Stimulated activated CD8-positive, alpha-beta memory T cell treated with anti-CD3 and anti-CD28 coated beads, Interleukin-12 subunit alpha, Interleukin-12 subunit beta, amount 100 ng/mL, for 1 hour (primary cell): ENCODE measurements at places on chromosomes 3 and 15.
A peak's percentile ranks its signal among the peaks of the same experiment; 100 is the strongest.

DNA sequence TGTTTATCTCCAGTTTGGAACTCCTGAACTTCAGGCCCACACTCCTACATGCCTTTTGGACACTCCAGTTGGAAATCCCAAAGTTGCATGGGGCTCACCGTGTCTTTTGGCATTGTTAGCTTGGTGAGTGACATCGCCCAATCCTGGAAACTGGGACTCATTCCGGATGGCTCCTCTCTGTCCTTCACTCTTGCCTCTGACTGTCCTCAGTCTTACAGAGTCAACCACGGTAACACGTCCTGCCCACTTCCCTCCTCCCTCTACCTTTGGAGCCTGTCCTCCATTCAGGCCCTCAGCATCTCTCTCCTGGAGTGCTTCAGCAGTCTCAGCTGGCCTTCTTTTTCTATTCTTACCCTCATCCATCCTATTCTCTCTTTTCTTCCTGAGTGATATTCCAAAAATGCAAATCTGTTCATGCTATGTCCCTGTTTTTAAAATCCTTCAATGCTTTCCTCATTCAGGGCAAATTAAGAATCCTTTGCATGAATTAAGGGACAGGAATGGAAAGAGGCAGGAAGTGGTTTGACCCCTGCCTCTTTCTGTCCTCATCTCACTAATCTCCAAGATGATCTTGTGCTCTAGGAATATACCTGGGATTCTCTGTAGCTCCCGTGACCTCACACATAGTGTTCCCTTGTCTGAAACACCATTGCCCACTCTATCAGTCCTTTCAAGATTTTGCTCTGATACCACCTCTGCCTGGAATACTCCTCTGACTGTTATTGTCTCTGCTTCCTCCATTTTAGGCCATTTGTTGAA, 42.5 kb downstream of the LPP start:
- no peak for DNase-seq

GRCh38 chr3:4850211-4850927, 128.9 kb upstream of the BHLHE40 start:
- DNase-seq = no peak

DNA sequence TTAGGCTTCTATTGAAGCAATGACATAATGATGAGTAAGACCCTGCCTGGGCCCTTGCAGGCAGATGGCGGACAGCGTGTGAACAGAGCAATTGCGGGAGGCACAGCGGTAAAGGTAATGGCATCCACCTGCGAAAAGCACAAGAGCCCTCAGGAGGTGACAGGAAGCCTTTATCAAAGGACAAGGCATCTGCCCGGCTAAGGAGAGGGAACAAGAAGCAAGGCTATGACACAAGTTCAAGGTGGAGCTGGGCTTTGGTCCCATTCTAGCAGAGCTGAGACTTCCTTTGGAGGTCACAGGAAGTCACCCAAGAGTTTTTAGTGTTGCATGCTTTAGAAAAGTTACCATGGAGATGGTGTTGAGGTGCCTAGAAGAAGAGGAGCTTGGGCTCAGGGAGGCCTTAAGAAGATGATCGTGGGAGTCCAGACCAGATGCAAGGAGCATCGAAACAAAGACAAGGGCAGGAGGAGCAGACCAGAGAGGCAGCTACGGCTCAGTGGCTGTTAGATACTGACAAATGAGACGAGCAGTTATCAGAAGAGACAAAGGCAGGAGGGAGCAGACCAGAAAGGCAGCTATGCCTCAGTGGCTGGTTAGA, 34.5 kb downstream of the OSBPL10 start:
- no peak for DNase-seq

GRCh38 chr15:101501703-101502373, 12.3 kb upstream of the PCSK6 start:
- peak; percentile 12 for DNase-seq

GRCh38 chr3:106345353-106346027, 476.7 kb upstream of the CBLB start:
- no peak for DNase-seq

- no peak for DNase-seq
Observed at GRCh38 chr3:180959691-180960090, 29.8 kb downstream of the DNAJC19 start.

DNA sequence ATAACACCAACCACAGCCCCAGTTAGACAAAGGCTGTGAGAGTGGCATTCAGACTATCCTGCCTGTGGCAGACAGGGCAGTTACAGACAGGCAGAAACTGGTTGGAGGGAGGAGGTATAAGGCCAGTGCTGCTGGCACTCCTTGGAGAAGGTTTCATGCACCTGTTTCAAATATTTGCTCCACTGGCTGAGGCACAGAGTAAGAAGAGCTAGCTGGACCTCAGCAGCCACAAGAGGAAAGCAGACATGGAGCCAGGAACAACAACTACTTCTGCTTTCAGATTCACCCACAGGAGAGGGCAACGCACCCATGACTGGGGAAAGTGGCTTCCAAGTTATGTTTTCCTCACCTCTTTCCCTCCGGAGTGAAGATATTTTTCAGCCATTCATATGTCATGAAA, 11.5 kb upstream of the PRKAR2A start:
- no peak for DNase-seq

DNA sequence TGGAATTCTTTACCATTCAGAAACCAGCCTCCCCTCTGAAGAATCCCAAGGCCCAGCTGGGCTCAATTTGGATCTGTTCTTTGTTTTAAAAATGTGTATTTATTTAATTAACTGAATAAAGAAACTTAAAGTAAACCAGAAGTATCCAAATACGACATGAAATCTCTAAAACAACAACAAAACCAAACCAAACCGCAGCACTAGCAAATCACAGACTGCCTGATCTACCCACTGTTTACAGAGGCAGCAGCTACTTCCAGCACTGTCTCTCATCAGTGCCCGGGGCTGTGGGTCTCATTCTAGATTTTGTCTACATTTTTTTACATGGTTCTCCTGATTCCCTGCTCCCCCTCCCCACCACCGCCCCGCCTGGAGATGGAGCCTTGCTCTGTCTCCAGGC, 2.3 kb downstream of the FLNB start:
- DNase-seq = no peak

DNA sequence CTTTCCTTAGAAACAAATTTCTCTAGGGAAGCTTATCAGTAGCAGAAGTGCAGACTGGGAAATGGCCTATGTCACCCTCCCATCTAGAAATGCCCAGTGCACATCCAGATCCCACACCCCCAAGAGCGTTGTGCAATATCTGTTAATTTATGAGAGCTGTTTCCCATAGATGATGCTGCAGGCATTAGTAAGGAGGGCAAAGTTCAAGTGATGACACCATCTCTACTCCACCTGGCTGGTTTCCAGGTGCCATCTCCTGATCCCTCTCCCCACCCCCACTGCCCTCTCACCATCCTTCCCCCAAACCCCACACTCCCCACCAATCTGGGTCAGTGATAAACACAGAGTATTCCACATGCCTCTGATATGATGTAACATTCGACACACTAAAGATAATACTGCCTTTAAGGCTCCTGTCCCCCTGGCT, 39.4 kb downstream of the AGTR1 start:
- DNase-seq = no peak

GRCh38 chr3:64375737-64376136, 150.5 kb upstream of the PRICKLE2 start:
- DNase-seq = no peak

DNA sequence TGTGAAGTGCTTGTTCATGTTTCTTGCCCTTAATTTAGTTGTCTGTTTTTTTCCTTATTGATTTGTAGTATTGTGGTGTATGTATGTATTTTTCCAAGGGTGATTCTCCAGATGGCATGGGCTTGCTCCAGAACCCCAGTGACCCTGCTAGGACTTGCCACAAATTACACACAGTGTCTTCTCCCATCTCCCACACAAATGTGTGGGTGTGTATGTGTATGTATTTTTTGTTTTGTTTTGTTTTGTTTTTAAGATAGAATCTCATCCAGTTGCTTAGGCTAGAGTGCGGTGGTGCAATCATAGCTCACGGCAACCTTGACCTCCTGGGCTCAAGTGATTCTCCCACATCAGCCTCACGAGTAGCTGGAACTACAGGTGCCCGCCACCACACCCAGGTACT, 36.2 kb upstream of the ARID3B start:
- DNase-seq = no peak

DNA sequence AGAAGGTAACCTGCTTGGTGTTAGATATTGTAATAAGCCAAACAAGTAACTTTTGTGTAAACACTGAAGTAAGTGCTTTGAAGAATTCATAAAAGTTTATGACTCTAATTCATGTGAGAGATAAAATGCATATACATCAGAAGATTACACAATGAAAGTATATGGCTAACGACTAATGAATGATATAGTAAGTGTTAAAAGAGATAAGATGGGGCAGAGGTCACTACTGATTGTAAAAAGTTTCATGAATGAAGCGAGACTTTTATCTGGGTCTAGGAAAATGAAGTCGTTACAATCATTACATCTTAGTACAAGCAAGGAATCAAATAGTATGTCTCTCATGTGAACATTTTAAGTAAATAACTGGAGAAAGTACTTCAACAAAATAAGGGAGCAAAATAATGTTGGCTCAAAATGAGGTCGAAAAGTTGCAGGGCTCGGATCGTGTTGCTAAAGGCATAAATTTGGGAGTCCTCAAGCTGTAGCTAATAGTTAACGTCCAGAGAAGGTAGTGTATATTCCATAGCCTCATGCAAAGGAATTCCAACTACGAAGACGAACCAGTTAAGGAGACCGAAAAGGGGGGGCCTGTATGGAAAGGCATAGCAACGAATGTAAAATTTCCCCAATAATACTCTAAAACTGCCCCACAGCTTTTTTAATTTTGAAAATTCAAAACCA, 984 bp upstream of the DUT start:
- no peak for DNase-seq

- DNase-seq = no peak
Observed at GRCh38 chr3:53804697-53805462, 41.3 kb downstream of the CHDH start.

- no peak for DNase-seq
Observed at GRCh38 chr3:195813916-195814640, 2.3 kb upstream of the MUC4 start.

- DNase-seq = no peak
Observed at GRCh38 chr3:179872842-179873241, 163.9 kb downstream of the PEX5L start.

DNA sequence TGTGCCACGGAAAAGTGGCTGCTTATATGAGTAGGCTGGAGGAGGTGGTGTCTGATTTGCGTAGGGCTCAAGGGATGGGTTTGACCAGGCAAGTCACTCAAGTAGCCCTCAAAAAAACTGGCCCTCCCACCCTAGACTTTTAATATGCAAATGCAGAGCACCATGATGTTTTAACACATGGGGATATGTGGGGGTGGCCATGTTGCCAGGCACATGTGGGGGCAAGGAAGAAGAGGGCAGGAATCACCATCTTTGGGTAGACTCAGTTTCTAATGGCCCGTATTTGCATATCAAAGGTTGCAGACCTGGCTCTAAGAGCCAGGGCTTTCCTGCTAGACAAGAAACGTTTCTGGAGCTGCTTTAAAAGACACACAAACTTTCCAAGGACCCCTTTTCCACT, 307.2 kb upstream of the NDN start:
- no peak for DNase-seq

GRCh38 chr3:193783166-193783896, 190.3 kb downstream of the OPA1 start:
- DNase-seq = no peak

- DNase-seq = no peak
Observed at GRCh38 chr15:62141643-62142588, 23.2 kb downstream of the C2CD4B start.

DNA sequence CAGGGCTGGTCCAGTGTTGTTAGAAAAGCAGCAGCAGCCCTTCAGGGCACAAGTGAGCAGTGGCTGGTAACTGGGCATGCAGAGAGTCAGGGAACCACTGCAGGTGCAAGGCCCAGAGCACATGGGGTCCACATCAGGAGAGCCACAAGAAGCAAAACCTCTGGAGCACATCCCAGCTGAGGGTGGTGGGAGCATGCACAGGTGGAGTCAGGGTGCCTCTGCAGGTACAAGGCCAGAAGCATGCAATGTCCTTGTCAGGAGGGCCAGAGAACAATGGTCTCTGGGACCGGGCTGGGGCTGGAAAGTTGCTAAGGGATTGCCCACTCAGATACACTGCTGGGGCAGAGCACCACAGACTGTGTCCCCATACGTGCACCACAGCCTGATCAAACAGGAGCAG, 226.1 kb upstream of the UBE2E2 start:
- no peak for DNase-seq

DNA sequence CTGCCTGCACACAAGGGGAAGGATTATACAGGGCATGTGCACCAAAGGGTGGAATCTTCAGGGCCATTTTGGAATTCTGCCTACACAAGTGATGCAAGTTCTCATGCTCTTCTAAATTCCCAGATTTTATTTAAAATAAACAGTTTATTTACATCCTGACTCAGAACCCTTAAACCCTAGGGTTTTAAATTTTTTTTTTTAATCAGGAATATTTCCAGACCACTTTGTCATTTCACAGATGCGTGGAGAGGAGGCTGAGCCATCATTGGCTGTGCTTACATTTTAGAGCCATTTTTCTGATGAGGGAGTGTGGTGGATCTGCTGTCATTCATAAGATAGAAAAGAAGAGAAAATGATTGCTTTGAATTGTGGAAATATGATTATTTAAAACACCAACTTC, 65.2 kb upstream of the MNS1 start:
- no peak for DNase-seq

GRCh38 chr3:152595975-152596821, 238.7 kb upstream of the P2RY1 start:
- no peak for DNase-seq

- no peak for DNase-seq
Observed at GRCh38 chr3:30505866-30506520, 100.4 kb upstream of the TGFBR2 start.

- no peak for DNase-seq
Observed at GRCh38 chr3:96209699-96210098, 604.7 kb upstream of the EPHA6 start.

- no peak for DNase-seq
Observed at GRCh38 chr15:77033729-77034671, 36.9 kb downstream of the TSPAN3 start.

GRCh38 chr15:88956906-88957305, 43.7 kb upstream of the MFGE8 start:
- no peak for DNase-seq

- no peak for DNase-seq
Observed at GRCh38 chr3:49718858-49719213, 648 bp downstream of the AMIGO3 start.

GRCh38 chr3:122076491-122077292, 21.5 kb downstream of the CD86 start:
- no peak for DNase-seq

- DNase-seq = no peak
Observed at GRCh38 chr3:184784731-184785500, 27.1 kb upstream of the VPS8 start.

GRCh38 chr15:50260969-50261496, 4.5 kb downstream of the HDC start:
- DNase-seq = no peak

GRCh38 chr3:11562277-11562881, 81.3 kb downstream of the VGLL4 start:
- no peak for DNase-seq

DNA sequence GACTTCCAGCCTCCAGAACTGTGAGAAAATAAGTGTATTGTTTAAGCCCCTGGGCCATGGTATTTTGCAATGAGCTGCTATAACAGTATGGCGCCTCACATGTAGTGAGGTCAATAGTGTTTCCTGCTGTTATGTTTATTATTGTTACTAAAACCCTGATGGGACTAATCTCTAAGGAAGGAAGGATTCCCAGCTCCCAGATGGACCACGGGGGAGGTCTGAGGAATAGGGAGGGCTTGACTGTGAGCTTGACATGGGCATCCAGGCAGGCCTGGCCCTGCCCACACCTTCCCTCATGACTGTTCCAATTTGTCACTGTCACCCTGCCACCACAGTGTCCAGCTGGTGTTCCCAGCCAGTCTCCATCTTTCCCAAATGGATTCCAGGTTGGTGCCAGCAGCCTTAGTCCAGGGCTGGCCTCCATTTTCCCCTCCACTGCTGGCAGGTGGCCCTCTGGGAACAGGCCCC, 14.5 kb upstream of the SLC41A3 start:
- DNase-seq = no peak
